GM12891 (cell line): ENCODE measurements at places on chromosomes 1 and 21.

- no peak for DNase-seq
Measured at GRCh38 chr1:30730346-30731108, 7.1 kb upstream of the MATN1 start.

GRCh38 chr1:181768211-181768929, 285.1 kb downstream of the CACNA1E start:
- no peak for DNase-seq

GRCh38 chr1:7426780-7427604, 344.1 kb upstream of the VAMP3 start:
- no peak for DNase-seq

- DNase-seq = no peak
Measured at GRCh38 chr1:239947801-239948200, 143.9 kb upstream of the FMN2 start.
